Activated CD8-positive, alpha-beta memory T cell treated with anti-CD3 and anti-CD28 coated beads for 24 hours (primary cell): ENCODE measurements at places on chromosomes 1 and 21.

DNA sequence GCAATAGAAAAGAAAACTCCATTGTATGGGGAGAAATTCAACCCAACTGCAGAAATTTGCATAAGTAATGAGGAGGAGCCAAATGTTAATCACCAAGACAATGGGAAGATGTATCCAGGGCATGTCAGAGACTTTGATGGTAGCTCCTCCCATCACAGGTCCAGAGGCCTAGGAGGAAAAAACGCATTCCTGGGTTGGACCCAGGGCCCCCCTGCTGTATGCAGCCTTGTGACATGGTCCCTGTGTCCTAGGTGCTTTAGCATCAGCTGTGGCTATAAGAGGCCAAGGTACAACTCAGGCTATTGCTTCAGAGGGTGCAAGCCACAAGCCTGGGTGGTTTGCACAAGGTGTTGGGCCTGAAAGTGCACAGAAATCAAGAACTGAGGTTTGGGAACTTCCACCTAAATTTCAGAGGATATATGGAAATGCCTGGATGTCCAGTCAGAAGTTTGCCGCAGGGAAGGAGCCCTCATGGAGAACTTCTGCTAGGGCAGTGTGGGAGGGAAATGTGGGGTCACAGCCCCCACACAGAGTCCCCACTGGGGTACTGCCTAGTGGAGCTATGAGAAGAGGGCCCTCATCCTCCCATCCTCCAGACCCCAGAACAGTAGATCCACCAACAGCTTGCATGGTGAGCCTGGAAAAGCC is 162.3 kb downstream of the TGFB2 start:
- DNase-seq, result no peak

DNA sequence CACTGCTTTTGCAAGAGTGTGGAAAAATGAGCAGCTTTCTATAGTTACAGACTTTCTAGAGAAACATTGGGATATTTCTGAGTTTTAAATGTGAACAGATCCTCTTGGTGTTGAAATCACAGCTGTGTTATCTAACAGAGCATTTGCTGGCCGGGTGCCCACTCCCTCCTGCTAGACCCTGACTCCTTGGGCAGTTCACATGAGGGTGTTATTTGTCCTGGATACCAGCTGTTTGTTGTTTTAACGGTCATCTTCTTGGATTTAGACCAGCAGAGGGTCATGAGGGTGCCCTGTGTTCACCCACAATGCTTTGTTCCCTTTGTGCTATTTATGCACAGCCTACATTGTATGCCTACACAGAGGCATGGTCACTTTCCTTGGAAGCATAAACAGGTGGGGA is 67.1 kb downstream of the CENPF start:
- DNase-seq, result no peak

GRCh38 chr1:109935451-109935900 is 24.8 kb downstream of the CSF1 start:
- DNase-seq, result no peak

GRCh38 chr1:17924578-17924977 is 169.4 kb downstream of the ACTL8 start:
- DNase-seq, result no peak

- no peak for DNase-seq
These were observed 44.8 kb downstream of the USP25 start for GRCh38 chr21:15774590-15774989.

GRCh38 chr1:111943846-111944749 is 45.4 kb downstream of the KCND3 start:
- DNase-seq, result no peak

DNA sequence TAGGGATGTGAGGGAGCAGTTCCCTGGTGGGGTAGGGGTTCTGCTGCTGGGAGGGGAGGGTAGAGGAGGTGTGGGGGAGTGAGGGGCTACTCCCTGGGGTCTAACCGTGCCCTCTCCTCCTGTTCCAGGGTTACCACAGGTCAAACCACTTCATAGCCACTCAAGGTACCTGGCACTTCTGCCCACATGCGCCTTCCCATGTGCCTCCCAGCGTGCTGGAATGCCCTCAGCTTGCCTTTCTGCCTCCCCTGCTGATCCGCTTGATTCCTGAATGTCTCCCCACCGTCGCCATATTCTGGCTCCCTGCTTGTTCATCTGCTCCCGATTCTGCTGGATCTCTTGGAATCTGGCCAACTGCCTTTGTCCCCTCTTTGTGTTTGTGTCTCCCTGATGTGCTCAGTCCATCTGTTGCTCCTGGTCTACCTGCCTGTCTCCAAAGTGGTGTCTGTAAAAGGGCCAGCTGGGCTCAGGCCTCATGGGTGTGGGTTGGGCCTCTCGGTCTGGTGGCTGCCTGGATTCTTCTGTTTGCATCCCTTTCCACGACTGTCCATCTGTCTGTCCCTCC is 74.4 kb downstream of the PTPRU start:
- no peak for DNase-seq

DNA sequence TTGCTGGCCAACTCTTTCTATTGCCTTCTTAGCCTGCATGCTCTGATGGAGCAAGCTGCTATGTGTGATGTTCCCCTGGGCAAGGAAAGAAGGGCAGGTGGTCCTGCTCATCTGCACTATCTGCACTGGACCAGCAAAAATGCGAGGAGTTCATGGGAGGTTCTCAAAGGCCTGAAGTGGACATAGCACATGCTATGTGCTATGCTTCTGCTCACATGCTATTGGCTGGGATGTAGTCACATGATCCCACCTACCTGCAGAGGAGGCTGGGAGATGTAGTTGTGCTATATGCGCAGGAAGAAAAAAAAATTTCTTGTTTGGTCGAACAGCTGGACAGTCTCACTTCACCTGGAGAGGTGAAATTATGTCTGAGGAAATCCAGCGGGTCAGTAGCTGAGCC is 587.7 kb downstream of the MATN1 start:
- no peak for DNase-seq

- DNase-seq, result no peak
These were observed 15.8 kb upstream of the CAMK1G start for GRCh38 chr1:209567698-209568175.

GRCh38 chr1:57034713-57035112 is 68.9 kb upstream of the C8B start:
- DNase-seq, result no peak

DNA sequence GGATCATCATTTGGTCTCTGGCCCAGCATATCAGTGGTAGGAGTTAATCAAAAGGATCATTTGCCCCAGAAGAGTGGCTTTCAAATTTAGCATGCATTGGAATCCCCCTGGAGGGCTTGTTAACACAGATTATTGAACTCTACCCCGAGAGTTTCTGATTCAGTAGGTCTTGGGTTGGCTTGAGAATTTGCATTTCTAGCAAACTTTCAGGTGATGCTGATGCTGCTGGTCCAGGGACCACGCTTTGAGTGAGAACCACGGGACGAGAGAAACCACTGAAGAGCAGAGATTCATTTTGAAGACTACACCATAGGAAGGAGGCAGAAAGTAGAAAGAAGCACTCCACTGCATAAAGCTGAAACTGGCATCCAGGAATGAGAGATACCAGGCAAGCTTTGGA is 81.3 kb upstream of the DUSP10 start:
- no peak for DNase-seq

- no peak for DNase-seq
These were observed 24.5 kb downstream of the PLEKHM2 start for GRCh38 chr1:15708486-15709137.

GRCh38 chr1:92850019-92850418 is 18.2 kb downstream of the RPL5 start:
- DNase-seq, result no peak

DNA sequence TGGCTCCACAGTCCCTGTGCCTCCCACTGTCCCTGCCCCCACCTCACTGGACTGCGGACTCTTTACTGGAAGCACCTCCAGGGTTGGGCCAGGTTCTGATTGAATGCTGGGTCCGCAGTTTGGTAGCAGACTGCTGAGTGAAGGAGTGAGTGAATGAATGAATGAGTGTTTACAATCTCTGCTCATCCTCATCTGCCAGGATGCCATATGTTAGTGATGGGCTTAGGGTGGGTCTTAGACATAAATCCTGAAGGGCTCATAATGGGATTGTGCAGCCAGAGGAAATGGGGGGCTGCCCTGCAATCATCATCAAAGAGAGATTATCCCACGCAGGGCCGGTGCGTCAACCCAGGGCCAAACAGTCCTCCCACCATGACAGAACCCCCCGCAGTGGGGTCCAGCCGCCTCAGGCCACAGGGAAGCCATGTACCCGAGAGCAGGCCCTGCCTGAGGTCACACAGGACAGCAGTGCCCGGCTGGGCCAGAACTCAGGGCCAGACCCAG is 26.1 kb downstream of the SLC1A7 start:
- no peak for DNase-seq

- DNase-seq, result no peak
These were observed 84.7 kb downstream of the PKN2 start for GRCh38 chr1:88768816-88769215.

DNA sequence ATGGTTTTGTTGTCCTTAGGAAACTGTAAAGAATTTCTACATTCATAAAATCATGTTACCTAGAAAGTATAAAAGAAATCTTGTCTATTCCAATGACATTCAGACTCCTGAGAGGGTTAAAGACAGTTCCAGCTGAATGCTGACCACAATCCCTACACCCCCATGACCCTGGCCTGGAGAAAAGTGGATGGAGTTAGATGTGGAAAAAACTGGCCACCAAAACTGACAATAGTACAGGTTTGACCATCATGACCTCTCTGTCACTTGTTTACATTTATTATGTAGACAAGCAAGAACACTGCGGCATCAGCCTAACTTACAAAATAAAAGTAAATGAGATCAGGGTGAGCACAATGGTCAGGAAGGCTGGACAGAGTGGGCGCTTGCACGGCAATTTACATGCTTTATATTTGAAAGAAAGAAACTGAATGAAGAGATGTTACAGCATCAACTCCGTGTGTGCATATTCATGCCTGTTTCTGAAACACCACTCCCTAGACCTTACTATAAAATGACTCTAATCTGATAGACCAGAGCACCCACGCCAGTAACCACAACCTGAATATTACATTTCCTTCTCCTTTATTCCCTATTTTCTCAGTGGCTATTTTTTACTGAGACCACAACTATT is 116.0 kb downstream of the ESRRG start:
- DNase-seq, result no peak

- DNase-seq, result no peak
These were observed 69.7 kb downstream of the ST6GALNAC3 start for GRCh38 chr1:76144247-76144646.

DNA sequence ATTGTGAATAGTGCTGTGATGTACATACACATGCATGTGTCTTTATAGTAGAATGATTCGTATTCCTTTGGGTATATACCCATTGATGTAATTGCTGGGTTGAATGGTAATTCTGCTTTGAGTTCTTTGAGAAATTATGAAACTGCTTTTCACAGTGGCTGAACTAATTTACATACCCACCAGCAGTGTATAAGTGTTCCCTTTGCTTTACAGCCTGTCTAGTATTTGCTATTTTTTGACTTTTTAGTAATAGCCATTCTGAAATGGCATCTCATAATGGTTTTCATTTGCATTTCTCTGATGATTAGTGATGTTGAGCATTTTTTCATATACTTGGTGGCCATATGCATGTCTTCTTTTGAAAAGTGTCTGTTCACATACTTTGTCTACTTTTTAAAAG is 54.5 kb upstream of the FAM78B start:
- no peak for DNase-seq

DNA sequence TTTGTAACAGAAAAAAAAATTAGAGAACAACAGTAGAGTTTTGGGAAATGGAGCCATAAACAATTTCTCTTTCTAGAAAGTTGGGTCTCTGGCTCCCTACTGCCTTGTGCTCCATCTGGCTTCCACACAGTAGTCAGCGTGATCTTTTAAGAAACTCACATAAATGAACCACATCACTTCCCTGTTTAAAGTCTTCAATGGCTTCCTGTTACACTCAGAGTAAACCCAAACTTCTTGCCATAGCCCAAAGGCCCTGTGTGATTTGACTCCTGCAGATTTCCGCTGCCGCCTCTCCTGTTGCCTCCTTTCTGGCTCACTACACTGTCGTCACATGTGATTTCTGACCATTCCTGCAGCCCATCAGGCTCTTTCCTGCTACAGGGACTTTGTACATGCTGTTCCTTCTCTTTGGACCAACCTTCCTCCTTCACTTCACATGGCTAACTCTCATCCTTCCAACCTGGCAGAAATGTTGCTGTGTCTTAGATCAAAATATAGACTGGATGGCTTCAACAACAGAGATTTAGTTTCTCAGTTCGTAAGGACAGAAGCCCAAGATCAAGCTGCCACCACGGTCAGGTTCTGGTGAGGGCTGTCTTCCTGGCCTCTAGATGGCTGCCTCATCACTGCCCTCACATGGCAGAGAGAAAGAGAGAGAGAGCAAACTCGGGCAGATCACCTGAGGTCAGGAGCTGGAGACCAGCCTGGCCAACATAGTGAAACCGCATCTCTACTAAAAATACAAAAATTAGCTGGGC is 34.0 kb downstream of the OPRD1 start:
- no peak for DNase-seq

DNA sequence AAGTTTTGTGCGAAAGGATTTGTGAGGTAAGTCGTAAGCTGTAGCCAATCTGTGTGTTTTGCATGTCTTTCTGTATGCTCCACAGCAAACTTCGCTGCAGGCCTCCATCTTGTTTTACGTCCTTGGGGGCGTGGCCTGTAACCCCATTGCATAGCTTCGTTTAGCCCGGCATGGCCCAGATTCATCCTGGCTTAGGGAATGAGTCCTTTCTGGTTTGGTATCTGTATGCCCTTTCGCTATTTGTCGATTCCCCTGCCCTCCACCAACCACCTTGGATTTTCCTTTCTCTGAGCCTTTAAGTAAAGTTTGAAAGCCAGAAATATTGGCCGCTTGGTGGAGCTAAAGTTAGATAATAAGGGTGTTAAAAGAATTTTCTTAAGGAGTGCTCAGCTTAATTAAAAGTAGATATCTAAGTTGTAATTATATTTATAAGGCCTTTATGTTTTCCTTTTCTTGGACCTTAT is 1.1 kb downstream of the THEM4 start:
- DNase-seq, result no peak

GRCh38 chr21:14451546-14451945 is 68.6 kb upstream of the HSPA13 start:
- no peak for DNase-seq

GRCh38 chr1:104617474-104617873 is 867.8 kb downstream of the AMY1C start:
- DNase-seq, result no peak

DNA sequence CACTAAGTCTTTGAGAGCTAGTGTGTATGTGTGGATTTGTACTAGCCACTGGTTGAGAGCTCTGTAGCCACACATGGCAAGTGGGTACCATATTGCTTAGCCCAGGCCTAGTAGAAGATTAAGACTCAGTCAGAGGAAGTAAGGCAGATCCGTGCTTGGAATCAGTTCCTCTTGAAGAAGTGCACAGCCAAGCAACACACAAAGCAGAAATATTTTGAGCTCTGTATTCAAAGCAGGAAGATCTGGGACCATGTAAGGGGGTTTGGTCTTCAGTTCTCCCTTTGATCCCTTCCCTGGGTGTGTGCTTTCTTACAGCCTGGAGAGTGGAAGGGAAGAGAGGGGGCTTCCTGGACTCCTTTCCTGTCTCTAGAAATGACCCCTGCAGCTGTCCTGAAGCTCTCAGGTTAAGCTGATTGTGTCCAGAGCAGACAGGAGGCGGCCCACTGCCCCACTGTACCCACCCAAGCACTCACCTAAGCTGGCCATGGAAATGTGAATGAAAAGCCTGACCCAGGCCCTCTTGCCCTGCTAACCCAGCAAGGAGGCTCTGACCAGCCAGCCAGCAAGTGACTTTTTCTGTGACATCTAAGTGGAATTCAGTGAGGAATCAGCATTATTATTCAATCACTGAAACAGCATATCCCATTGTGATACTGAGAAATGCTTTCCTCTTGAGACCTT is 3.6 kb downstream of the ETS2 start:
- DNase-seq, result no peak
